ENCODE measurements at places on chromosomes 6 and 20.

- DNase-seq, result no peak
Measured at GRCh38 chr6:155549028-155549798, 93.6 kb upstream of the NOX3 start.

DNA sequence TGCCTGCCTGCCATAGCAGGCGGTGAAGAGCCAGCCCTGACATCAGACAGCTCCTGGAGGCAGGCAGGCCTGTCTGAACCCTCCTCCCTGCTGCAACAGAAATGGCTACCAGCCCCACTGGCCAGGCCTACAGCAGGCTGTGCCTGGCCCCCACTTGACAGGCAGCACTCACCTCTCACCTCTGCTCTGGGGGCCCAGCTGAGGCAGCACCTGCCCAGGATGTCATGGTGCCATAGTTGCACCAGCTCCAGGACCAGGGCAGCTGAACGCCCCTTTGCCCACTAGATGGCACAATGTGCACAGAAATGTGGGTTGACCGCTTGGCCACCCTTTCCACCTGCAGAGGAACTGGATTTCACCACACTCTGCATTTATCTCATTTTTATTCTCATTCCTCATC, 30.6 kb downstream of the MRPL14 start:
- DNase-seq, result no peak

DNA sequence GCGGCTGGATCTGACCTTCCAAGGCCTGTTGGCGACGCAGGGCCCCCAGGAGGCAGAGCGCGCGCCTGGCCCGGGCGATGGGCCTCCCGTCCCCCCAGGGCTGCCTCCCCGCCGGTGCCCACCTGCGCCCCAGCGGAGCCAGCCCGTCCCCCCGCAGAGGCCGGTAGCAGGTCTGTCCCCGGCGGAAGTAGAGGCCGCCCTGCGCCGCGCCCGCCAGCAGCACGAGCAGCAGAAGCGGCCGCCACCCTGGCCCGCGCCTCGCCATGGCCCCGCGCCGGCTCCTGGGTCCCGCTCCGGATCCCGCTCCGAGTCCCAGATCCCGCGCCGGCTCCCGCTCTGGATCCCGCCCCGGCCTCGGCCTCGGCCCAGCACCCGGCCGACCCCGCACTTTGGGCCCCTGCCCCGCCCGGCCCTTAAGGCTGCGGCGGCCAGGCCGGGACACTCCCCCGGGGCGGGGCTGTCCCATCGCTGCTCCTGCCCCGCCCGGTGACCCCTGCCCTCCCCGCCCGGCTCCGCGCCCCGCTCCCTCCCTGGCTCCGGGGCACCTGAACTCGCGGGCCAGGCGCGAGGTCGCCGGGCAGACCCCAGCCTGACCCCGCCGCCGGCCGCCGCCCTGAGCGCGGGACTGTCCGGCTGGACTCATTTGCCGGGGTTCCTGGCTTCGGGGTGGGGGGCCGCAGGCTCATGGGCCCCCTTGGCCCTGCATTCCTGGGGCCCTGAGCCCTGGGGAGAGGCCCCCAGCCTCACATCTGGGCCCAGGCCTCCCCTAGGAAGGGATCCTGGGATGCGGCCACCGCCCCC, at the start of gene CTSZ:
Gene CTSZ, minus strand, starts transcription at position 391 of the 801 bp plus-strand sequence. Its CDS starts 126 bp downstream, at position 265.
- peak; percentile 76 for DNase-seq

- DNase-seq, result no peak
Measured at GRCh38 chr20:35975576-35976373, 7.4 kb downstream of the CNBD2 start.

DNA sequence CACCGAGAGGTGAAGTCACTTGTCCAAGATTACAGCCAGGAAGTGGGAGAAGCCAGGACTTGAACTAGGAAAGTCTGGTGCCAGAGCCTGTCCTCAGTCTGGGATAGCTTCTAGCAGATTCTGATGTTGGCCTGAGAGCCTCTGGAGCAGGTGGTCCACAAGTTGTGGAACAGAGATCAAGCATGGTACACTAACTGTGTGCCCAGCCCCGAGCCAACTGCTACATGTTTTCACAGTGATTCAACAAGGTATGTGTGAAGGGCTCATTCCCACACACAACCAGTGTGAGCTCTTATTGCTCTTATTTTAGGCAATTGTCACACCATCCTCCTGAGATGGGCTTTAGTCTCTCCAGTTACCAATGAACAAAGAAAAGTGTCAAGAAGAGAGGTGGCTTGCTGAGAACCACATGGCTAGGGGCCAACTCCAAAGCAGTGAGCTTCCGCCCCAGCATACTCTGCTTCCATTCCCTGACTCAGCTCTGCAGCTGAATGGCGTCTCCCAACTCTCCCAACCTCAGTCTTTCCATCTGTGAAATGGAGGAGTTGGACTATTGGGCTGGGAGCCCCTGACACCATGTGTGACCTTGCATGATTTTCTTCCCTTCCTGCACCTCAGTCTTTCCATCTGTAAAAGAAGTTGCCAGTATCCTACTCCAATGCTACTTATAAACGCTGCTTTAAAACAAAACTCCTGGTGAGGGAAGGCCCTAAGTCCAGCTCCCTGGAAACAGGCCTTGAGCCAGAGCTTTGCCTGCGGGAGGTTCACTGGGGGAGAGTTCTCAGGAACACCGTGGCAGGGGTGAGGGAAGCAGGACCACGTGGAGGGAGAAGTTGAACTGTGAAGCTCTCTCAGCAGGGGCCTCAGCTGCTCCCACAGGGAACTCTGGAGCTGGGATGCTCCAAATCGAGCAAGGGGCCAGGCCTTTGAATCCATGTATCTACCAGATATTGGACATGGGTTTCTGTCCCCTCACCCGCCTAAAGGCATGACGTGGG, 40.9 kb downstream of the CDH22 start:
- DNase-seq, result no peak

DNA sequence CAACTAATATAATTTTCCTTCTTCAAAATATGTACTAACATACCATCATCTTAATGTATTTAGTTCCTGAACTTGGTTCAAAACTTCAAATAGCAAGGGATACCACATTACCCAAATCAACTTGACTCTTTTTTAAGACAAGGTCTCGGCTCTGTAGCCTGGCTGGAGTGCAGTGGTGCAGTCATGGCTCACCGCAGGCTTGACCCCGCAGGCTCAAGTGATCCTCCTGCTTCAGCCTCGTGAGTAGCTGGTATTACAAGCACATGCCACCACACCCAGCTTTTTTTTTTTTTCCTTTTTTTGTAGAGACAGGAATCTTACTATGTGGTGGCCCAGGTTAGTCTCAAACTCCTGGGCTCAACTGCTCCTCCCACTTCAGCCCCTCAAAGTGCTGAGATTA, 55.9 kb upstream of the LYRM2 start:
- no peak for DNase-seq

DNA sequence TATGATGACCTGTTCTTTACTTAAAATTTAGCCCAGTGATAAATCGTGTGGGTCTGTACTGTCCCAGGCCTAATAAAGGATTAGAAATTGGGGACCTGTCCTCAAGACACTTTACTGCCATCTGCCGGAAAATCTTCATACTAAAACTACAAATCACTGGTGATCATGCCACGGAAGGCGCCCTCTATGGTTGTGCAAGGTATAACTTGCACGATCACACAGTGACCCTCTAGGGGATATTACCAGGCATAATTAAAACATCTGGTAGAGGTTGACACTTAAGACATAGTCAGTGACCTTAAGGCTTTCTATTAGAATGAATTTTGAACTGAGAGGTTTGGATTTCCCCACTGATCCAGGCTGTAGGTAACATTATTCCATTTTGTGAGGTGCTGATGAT, 172.6 kb downstream of the BMP2 start:
- no peak for DNase-seq

DNA sequence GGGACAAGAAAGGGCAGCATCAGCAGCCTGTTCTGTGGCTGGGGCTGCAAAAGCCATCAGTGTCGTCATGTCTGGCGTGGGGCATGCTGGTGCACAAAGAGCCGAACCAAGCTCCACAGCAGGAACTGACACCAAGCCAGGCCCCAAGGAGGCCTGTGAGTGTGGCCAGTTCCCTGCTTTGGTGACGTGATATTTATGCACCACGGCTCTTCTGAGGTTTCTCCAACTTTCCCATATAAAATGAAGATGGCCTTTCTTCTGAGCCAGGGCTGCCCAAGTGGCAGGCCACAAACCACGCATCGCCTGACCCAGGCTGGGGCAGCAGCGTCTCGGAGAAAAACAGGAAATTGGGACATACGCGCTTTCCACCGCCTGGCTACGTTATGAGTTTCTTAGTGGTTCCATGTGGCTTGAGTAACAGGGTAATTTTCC, 109.9 kb downstream of the RIN2 start:
- DNase-seq, result no peak

DNA sequence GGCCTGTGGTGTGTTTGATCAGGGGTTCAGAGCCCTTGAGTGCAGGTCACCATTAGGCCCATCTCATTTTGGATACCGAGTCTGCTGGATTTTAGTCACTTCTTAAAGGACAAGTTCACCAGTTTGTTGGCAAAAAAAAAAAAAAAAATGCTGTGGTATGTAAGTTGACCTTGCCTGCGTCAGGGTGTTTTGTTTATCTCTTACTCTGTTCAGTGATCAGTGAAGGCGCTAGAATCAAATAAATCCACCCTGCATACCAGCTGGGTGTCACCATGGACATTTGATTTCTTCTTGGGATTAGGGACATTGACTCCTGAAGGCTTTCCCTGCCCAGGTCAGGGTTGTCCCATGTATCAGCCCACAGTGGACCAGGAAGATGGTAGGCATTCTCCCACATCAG, 6.7 kb downstream of the SMOC2 start:
- DNase-seq, result no peak

DNA sequence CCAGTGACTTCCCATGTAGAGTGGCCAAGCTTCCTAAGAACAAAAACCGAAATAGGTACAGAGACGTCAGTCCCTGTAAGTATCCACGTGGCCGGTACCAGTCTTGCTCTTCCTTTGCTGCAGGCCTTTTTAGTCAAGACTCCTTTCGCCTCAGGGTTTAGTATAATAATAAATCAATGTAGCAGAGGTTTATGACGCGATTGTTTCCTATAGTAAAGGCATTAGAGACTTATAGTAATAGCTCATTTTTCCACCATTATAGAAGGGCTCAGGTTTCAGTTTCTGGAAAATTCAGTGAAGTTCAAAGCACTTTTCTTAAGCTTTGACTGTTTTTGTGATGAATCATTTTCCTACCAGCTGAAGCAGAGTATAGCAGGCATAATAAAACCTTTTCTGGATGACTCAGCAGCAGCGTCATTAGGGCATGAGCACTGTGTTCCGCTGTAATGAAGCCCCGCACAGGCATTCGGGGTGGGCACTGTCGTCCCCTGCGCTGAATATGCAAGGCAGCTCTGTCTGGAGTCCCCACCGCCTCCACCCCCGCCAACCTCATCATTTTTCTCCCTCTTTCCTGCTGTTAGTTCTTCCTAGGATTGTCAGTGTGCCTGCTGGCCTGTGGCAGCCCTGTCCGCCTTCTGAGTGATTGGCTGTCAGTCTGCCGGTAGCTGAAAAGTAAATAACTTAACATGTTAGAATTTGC, 51.3 kb downstream of the PTPN1 start:
- no peak for DNase-seq

DNA sequence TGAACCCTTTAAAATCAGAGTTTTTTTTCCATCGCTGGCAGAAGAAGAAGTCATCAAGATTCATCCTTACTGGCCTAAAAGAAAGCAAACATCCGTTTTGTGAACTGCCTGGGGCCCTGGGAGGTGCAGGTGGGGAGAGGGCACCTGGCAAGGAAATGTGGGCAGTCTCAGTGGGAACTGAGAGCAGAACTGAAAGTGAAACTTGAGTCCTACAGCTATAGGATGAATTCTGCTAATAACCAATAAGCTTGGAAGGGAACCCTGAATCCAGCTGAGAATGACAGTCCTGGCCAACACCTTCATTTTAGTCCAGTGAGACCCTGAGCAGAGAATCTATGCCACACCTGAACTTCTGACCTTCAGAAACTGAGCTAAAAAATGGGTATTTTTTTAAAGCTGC, 130.1 kb upstream of the ASCC3 start:
- no peak for DNase-seq

- DNase-seq, result no peak
Measured at GRCh38 chr6:36851149-36851614, 11.9 kb upstream of the CPNE5 start.

DNA sequence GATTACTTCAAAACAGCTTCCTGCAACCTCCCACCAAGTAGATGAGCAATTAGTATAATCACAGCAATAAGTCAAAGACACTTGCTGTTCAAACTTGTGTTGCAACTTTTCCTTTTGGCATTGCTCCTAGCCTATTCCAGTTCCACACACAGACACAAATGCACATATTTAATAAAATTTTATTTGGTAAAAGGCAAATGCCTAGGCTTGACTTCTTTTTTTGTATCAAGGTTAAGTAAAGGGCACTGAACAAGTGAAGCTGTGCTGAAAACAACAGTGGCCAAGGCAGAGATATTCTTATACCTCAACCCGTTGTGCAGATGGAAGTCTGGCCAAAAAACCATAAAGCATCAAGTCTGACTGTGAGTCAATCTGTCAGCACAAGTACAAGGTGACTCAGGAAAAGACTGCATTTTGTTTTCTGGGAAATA, 708.4 kb upstream of the CITED2 start:
- no peak for DNase-seq

Measured in left forelimb (tissue), 1 donor.